ENCODE measurements at places on chromosomes 2 and 18.

DNA sequence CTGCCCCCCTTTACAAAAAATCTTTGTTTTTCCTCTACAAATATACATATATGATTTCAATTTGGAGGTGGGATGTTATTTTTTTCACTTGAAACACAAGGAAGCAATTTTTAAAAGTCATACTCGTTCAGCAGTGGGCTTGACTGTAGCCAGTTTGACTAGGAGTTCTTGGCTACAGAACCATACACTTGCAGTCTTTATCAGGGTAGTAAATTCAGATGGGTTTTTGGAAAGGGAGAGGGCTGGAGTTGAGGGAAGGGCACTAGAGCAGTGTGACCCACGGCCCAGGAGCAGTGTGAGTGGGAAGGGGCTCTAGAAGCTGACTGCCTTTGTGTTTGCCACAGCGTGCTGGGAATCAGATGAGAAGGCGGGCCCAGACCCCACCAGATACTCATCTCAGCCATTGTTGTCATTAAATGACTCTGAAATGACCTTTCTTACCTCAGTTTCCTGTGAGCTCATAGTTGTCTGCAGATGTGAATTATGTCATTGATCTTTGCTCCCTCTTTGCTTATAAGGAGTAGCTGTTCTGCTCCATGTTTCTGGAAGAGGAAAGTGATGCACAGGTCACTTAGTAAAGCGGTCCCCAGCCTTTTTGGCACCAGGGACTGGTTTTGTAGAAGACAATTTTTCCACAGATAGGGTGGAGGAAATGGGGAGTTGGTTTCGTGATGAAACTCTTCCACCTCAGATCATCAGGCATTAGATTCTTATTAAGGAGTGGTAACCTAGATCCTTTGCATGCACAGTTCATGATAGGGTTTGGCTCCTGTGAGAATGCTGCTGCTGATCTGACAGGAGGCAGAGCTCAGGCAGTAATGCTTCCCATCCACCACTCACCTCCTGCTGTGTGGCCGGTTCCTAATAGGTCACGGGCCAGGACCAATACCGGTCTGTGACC is 116.8 kb downstream of the SPTBN1 start:
- no peak for DNase-seq

DNA sequence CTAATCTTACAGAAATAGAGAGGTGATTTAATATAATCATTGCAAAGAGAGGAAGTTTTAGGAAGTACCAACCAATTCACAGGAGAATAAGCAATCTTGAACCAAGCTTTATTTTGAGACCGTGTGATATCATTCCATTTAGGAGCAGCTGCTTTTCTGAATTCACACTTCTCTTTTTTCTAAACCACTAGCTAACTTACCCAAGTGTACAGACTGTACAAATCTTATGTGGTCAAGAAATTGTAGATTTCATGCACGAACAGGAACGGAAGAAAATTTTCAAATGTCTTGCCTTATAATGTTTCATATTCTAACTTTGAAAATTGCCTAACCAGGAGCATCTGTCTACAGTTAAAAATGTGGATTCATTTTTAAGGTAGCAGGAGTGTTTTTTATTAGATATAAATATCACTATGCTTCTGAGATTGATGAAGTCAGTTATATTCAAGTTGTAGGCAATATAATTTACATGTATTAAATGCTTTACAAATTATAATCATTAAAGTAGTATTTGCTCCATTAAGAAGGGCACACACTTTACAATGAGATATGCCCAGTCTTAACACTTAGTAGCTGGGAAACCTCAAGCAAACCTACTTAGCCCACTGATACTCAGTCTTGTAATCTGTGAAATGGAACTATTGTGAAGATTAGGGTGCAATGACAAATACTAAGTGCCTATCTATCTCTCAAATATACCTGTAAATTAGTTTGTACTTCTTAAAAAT is 302.2 kb upstream of the STON1 start:
- DNase-seq = no peak

DNA sequence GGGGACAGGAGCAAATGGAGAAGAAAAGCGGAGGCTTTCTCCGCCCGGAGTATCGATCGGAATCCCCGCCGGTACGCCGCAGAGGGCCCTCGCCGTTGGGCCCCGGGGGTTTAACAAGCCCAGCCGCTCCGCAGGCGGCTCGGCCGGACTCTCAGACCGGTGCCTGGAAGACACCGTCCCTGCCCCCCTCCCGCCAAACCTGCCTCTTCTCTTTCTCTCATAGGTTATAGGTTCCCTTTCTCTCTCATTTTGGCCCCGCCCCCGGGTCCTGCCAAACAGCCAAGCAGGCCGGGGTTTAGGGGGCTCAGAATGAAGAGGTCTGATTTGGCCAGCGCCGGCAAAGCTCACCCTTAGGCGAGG is 4.4 kb downstream of the ONECUT2 start:
- DNase-seq = no peak

DNA sequence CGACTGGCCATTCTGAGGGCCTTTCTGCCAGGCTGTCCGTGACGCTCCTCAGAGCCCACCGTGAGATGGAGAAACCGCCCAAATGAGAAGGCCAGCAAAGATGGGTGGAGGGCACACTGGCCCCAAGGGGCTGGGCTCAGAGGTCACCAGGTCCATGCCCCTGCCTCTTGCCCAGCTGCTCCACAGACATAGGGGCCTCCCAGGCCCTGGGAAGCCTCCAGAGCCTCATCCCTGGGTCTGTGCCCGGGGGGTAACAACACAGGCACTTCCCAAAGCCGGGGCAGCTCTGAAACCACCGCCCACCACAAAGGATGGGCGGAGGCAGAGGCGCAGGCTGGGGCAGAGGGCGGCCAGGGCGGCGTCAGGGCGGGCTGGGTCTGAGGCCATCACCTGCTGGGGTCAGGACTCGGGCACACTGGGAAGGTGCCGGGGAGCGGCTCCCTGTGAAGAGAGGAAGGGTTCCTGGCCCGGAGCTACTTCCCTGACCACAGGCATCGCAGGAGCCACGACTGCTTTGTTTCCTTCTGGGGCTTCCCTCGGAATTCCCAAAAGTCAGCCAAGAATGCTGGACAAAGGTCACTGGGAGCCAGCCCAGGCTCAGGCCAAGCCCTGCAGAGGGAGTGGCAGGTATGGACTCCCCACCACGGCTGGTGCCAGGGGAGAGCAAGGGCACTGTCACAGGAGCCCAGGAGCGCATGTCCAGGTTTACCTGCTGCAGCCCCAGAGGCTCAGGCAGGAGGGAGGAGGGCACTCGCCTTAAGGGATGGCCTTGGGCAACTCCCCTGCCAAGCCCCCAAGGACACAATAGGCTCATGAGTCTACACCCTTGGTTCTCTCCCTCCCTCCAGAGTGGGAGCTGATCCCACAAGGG is 9.4 kb downstream of the CYP26B1 start:
- DNase-seq = no peak

DNA sequence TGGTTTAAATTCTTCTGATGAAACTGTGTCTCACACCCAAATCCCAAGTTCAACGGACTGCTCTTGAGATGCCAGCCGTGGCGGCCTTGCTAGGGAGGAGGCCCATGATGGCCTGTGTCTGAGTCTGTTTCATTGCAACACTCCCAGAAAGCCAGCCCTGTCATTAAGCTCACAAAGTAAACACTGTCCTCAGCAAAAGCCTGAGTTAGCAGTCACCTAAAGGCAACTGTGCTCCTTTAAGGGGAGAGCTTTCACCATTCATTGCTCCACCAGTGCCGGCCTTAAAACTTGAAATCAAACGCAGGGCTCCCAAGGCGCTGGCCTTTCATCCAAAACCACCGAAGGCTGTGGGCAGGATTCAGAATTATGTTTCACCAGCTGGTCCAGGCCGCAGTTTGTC is 42.5 kb upstream of the PPP1CB start:
- no peak for DNase-seq

DNA sequence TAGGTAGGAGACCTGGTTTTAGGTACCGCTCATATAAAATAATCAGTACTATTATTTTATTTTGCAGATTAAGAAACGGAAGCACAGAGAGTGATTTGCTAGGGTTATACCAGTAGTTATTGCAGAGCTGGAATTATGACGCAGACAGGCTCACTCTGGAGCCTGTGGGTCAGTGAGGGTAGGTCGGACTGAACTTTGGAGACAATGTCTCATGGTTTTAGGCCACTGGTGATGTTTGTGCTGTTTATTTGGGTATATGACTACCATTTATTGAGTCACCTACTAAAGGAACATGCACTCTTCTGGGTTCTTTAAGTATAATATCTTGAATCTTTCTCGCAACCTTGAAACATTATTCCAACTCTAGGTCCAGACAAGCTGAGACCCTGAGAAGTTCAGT is 33.5 kb upstream of the IL1R1 start:
- DNase-seq = no peak

- no peak for DNase-seq
Observed at GRCh38 chr2:109331081-109331480, 202.1 kb downstream of the SH3RF3 start.

DNA sequence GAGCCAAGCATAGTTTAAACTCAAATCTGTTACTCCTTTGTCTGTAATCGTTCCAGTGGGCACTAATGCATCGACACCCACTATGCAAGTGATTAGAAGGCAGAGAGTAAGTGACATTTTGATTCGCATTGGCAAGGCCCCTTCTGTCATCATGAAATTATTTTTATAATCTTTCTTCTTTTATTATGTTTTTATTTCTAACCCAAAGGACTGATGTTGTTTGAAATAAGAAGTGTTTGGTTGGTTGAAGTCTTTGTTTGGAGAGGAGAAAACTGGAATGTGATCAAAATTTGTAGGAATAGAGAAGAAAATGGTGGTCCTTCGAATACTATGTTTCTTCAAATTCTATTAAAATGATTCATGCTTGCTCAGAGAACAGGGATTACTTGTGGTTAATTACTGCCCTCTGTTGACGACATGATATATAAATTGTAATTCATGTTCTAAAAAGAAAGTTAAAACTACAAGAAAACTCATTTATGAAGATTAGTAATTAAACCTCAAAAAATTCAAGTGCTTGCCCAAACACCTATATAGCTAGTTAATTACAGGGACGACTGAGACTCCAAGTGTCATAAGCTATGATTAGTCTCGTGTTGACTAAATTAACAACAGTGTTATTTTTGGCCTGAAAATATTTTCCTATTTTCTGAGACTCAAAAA is 26.4 kb upstream of the TFPI start:
- DNase-seq = no peak

DNA sequence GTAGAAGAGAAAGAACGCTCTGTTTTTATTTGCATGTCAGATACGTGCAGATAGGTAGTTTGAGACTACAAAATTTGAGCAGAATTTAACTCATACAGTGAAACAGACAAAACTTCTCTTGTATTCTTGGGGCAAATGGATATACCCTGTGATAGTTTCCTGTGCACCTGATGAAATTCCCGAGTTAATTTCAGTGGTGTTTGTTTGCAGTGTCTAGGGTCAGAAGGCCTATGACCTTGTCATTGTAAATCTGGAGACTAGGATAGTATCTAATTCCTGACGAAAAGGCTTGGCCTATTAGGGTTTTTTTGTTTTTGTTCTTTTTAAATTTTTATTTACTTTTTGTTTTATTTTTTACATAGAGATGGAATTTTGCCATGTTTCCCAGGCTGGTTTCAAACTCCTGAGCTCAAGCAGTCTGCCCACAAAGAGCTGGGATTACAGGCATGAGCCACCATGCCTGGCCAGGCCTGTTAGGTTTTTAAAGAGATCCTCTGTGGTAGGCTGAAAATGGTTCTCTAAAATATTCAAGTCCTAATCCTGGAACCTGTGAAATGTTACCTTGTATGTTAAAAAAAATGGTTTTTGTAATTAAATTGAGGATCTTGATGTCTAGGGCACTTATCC is 17.6 kb downstream of the LCLAT1 start:
- no peak for DNase-seq

- DNase-seq = no peak
Observed at GRCh38 chr18:58850786-58851469, 13.7 kb upstream of the ZNF532 start.

- DNase-seq = no peak
Observed at GRCh38 chr2:135490376-135490775, 40.6 kb downstream of the ZRANB3 start.

- DNase-seq = no peak
Observed at GRCh38 chr2:172564376-172564775, 8.5 kb downstream of the PDK1 start.

- no peak for DNase-seq
Observed at GRCh38 chr2:46569061-46569560, 89.7 kb downstream of the TMEM247 start.

DNA sequence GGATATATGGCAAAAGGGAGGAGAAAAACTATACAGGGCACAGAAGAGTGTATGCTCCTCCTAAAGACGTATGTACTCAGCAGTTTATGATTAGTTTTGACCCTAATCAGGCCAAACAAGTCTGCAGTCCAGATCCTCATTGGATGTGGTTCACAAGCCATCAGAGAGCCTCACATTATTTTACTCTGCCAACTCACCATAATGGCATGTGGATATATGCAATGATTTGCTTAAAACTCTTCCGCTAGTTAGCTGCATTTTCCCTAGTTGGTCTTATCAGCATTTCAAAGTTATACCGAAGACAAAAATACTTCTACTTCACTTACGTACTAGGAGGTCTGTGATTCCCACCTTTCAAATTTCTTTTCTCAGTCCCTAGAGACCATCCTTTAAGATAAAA is 198.4 kb downstream of the CMPK2 start:
- no peak for DNase-seq

DNA sequence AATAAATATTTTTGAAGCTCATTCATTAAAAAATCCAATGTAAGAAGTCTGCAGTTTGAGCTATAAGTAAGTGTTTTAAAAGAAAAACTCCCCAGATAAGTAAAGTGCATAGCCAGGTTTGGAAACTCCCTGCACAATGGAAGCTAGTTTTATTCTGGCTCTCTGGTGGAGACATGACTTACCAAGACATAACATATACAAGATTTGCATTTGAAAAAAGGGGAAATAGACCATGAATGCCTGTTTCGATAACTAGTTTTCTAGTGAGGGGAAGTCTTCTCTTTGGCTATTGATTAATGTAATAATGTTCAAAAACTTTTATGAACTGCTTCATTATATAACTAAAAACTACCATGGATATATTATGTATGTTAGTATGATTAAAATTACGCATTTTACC is 435.2 kb downstream of the ARHGAP15 start:
- DNase-seq = no peak

- DNase-seq = peak; percentile 22
Observed at GRCh38 chr2:204544961-204545860, at the start of gene PARD3B. PARD3B (plus strand) TSS chr2:204545475; CDS start chr2:204546000, 525 bp downstream.

DNA sequence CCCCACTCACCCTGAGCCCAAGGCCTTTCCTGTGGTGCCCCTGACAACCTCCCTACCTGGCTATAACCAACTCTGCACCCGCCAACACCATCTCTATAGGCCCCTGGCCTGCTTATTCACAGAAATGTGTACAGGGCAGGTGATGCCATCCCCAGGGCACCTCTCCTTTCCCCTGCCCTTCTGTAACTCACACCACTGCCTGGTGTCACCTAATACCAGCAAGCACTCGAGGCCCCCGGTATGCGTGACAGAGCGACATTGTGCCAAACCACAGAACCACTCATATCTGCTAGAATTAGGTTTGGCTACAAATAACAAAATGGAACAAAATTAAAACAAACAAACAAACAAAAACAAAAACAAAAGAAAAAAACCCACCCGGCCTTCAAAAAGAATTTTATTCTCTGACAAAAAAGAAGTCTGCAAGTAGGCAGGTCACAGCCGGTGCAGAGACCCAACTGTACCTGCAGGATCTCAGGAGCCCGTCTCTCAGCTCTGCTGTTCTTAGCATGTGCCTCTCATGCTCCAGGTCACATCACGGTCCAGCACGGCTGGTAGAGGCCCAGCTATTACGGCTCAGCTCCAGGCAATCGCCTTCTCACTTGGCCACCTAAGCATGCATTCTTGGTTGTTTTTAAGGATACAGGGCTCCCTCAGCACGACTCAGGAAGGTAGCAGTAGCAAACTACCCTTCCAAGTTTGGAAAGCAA is 51.4 kb downstream of the FAM178B start:
- DNase-seq = no peak

- DNase-seq = no peak
Observed at GRCh38 chr2:128590309-128591021, 271.8 kb upstream of the HS6ST1 start.

- no peak for DNase-seq
Observed at GRCh38 chr2:37459095-37459981, 114.9 kb downstream of the QPCT start.

All from NCI-H1092 (cell line).